ENCODE measurements at places on chromosomes 3 and 15.
A peak's percentile ranks its signal among the peaks of the same experiment; 100 is the strongest.

- DNase-seq, result no peak
Measured at GRCh38 chr15:65264863-65265430, 21.7 kb downstream of the PARP16 start.

DNA sequence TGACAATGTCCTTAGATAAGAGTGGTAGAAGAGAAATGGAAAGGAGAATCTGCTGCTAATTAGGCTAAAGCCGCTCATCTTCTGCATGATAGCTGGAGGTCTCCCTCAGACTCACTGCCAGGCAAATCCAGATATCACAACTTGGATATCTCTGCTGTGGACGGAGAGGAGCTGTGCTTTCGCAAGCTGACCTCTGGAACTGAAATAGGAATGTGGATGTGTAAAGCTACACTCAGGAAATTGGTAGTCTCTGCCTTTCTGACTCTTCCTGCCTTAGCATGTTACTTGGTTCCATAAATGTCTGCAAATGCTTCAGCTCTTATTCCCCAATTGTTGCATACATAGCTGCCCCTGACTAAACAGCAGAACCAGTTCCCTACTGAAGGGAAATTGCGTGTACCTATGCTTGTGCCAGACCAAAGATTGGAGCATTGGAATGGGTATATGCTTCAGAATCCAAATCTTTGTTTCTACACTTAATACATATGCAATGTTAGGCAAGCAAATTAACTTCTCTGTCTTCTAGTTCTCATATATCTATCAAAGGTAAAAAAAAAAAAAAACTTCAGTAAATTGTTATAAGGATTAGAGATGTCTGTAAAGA lies 74.7 kb upstream of the ROBO2 start:
- DNase-seq, result no peak

GRCh38 chr15:80776420-80777045 lies 2.6 kb upstream of the CEMIP start:
- peak; percentile 21 for DNase-seq

DNA sequence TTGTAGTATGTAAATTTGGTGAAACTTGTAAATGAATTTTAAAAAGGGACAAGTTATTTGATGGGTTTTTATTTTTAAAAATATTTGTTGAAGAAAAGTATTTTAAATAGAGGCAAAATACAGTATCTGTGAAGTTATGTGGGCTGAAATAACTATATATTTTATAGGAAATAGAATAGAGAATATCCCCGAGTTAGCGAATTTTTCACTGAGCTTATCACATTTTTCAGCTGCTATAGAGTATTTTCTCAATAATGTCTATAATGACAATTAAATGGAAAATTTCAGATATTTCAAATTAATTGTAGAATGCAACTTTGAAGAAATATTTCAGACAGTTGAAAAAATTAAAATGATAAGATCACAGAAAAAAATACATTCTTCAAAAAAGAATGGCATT lies 166.4 kb upstream of the TP63 start:
- DNase-seq, result no peak

GRCh38 chr3:122978569-122978968 lies 49.0 kb downstream of the SEMA5B start:
- no peak for DNase-seq

- no peak for DNase-seq
Measured at GRCh38 chr15:95860406-95860805, 470.1 kb upstream of the NR2F2 start.

DNA sequence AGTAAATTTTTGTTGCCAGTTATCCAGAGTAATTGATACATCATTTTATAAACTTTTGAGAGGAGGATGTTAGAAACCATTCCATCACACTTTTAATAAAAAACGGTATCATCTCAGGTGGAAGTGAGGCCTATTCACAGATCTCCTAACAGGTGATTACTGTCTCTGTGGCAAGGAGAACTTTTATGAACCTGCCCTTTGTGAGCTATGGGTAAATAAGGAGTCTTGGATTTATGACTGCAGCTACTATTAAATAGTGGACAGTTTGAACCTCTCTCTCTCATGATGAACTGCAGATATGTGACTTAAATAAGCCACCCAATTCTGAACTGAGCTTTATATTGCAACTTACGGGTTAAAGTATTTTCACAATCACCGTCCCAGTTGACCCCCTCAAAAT lies 45.7 kb downstream of the ZFAND6 start:
- no peak for DNase-seq

DNA sequence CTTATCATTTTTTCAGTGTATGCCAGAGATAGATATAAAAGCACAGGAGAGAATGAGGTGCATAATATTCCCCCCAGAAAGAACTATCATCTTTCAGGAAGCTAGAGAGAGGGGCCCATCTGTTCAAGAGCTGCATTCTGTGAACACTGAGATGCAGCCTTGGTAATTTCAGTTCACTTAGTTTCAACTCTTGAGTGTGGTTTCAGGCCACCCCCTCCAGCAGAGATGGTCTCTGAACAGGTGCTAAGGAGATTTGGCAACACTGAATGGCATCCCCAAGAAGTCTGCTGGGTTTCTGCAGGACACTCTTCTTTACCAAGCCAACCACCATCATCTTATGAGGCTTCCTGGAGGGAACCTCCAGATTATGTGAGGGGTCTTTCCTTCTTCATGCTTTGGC lies 30.4 kb upstream of the LIMD1 start:
- no peak for DNase-seq

- DNase-seq, result no peak
Measured at GRCh38 chr15:74229686-74230085, 6.4 kb upstream of the CCDC33 start.

GRCh38 chr3:110995461-110996231 lies 76.0 kb upstream of the NECTIN3 start:
- DNase-seq, result no peak

DNA sequence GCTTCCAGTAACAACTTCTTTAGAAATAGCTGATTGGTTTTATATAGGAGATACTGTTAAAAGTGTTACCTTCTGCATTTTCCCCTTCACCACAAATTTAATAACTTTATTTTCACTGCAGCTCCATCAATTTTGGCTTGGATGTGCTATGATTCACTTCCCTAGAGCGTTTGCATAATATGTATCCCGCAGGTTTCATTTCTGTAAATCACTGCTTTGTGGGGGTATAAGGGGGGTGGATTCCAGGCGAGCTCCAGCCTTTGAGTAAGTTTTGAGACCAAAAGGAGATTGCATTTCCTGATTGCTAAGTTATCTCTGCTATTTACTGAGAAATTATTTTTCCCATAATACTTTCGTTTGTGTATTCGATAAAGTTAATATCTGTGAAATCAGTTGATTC lies 232.6 kb downstream of the TBL1XR1 start:
- DNase-seq, result no peak

GRCh38 chr15:98806275-98806895 lies 158.0 kb downstream of the IGF1R start:
- DNase-seq, result no peak

- no peak for DNase-seq
Measured at GRCh38 chr3:119964294-119964693, 130.0 kb downstream of the GSK3B start.

DNA sequence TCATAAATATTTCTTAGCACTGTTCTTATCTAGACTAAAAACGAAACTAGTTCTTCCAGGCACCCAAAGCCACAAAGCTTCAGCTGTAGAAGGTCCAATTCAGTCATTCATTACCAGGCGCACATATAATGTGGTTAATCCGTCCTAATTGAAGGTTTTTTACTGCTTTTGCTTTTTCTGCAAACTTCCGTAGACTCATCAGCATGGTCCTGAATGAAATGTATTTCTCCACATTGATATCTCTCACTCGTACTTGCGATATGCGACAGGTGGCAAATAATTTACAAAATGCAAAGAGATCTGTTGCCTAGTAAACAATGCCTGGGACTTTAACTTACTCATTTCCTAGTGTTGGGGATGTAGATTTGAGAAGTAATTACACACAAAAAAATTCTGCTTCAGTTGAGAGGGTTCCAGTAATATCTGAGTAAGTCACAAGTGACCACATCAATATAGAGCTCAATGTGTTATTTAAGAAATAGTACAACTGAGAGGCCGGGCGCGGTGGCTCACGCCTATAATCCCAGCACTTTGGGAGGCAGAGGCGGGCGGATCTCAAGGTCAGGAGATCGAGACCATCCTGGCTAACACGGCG lies 75.0 kb upstream of the MBNL1 start:
- DNase-seq, result no peak

DNA sequence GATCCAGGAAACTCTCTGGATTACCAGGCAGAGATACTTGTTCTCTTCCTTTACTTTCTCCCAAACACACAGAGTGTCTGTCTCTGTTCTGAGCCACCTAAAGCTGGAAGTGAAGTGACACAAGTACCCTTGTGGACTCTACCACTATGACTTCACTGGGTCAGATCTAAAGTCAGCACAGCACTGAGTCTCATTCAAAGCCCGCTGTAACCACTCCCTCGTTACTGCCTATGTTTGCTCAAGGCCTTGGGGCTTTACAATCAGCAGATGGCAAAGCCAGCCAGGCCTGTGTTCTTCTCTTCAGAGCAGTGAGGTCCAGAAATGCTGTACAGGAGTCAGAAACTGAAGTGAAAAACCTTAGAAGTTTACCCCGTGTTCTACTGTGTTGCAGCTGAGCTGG lies 588.3 kb upstream of the SEMA6D start:
- DNase-seq, result no peak

DNA sequence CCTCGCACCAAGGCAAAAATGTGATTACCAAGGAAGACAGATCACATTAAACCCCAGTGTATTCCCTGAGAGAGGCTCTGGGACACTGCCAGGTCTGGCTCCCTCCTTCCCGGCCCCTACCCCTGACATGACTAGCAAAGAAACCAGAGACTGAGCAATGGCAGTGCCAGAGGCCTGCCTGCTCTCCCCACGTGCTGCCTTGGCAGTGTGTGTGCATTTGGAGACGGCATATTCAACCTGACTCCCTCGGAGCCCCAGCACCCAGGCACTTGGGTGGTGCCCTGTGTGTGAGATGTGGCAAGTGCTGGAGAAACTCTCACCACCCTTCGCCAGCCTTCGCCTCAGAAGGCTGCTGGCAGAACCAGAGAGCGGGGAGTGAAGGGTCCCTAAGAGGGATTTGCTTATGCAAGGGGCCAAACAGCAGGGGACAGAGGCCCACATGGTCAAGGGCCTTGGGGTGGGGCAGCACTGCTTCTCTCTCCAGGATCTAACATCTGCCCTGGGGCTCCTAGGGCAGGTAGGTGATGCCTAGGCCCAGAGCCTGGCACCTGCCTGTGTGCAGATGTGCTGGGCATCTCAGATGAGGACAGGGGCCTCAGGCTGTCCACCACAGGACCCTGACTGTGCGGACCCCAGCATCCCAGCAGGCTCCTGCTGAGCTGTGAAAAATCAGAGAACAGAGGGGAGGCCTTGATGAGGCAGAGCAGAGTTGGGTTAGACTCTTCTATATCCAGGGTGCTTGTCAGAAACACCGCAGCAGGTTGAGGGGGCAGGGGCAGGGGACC lies 23.6 kb upstream of the PLXNA1 start:
- DNase-seq, result no peak

- DNase-seq, result no peak
Measured at GRCh38 chr15:52481915-52482314, 46.8 kb downstream of the MYO5A start.

DNA sequence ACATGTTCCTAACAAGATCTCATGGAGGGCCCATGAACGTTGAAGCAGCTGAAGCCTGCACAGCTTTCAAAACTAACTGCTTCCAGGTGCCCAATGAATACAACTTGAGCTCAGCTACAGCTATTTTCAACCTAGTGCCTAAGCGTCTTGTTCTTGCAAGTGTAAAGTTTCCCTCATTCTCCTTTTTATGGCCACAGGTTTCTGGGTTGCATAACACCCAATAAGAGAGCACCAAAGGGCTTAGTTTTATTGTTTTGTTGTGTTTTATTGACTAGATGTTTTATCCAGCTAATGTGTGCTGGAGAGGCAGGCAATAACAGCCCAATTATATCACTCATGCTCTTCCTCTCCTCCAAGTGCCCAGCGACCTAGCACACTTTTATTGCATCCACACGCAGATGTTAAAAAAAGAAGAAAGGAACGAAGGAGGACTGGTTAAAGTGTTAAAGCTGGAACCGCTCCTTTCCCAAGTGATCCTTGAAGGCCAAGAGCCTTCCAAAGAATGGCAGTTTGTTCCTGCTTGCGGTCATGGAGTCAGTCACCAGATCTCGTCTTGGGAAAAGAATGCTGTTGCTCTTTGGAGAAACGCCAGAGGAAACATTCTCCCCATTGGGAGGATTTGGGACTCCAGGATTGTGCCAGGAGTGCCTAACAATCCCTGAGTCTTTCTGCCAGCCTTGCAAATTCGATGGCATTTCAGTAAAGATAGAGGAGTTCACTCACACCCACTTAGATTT lies 156.9 kb downstream of the MEX3B start:
- no peak for DNase-seq

DNA sequence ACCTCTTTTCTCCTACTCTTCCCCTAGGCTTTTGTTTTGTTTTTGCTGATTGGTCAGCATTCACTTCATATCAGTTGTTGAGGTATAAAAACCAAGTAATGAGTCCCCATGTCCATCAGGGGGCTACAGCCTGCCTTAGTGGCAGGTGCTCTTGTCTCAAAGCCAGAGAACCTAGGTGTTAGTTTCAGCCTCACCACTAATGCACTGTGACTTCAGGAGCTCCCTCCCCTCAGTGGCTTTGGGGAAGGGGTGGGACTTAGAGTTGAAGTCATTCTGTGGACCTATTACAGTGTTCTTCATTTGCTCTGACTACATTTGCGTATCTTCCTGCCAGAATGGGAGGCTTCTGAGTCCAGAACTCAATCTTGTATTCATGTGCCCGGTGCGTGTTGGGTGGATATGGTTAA lies 41.6 kb downstream of the NR2C2 start:
- DNase-seq, result no peak

GRCh38 chr15:63447017-63447676 lies 57.2 kb upstream of the USP3 start:
- peak; percentile 35 for DNase-seq

DNA sequence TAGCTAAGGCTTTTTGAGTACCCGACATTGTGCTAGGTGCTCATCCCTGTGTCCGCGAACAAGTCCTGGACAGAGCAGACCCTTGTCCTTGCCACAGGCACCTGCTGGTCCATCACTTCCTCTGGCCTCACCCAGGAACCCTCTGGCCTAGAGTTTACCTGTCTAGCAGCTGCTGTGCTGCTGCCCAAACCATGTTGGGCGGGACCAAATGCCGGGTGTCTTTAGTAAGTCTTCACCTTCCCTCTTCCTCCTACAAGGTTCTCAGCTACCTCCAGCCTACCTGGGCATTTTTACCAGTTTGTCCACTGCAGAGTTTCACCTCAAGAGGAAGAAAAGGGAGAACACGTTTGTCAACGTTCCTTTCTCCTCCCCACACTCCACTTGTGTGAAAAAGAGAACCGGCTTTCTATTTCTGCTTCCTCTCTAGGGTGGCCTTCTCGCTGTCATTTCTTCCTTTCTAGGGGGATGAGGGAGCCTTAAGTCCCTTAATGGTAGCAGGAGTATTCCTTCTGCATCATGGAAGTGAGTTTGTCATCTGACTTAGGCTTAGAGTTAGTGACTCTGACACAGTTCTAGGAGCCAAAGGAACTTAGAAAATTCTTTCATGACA lies 80.4 kb upstream of the GCNT3 start:
- DNase-seq, result no peak

GRCh38 chr15:64982472-64982871 lies 7.2 kb downstream of the SPG21 start:
- DNase-seq, result no peak

- DNase-seq, result no peak
Measured at GRCh38 chr15:77967798-77968197, 109.7 kb downstream of the TBC1D2B start.
